ENCODE measurements at places on chromosomes 2 and 18. TPM values are rescaled to one million over a fixed set of nuclear protein-coding genes. Genes with fewer than 3 reads are reported as not detected.
A peak's percentile ranks its signal among the peaks of the same experiment; 100 is the strongest.

The CYP27A1 gene
- 0.18 TPM for total RNA-seq

The ANKRD53 gene
- total RNA-seq: 0.93 TPM

- no peak for DNase-seq
- peaks cover 3% of the 10 kb centered on the region for H3K27me3 ChIP-seq
- no peaks in the 10 kb centered on the region for H3K36me3 ChIP-seq
- H3K4me1 ChIP-seq: peaks cover 40% of the 10 kb centered on the region
- no peak overlapping the region for H3K27ac ChIP-seq
- no peak overlapping the region for H3K4me3 ChIP-seq
These were observed 98.1 kb upstream of the HS6ST1 start for GRCh38 chr2:128416806-128417205.

DNA sequence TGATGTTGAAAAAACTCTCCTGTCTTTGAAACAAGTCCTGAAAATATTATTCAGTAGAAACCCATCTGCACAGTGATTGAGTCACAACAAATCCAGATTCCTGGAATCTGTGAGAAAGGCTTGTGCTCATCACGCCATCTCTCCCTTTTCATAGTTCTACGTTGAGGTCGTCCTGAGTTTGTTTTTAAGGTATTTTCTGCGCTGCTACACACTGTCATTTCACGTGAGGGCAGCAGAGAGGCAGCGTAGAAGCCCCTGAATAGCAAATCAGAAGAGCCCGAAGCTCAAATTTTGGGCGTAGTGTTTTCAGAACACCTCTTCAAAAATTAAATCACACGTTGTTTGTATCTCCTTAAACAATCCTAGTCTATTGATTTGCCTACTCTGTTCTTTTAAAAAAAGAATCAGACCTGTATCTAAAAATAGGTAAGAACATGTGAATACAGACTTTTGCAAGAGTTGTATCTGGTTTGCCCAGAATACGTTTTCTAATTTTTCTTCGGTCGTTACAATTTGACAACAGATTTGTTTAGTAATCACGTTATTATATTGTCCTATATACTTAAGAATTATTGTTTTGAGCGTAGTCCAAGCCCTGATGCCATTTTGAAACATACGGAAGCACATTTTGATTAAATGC lies 61.6 kb upstream of the SLC38A11 start:
- no peaks in the 10 kb centered on the region for H3K4me1 ChIP-seq
- peak; percentile 50 for DNase-seq
- H3K27ac ChIP-seq: no peak overlapping the region
- peaks cover 4% of the 10 kb centered on the region for H3K27me3 ChIP-seq
- H3K36me3 ChIP-seq: no peaks in the 10 kb centered on the region

DNA sequence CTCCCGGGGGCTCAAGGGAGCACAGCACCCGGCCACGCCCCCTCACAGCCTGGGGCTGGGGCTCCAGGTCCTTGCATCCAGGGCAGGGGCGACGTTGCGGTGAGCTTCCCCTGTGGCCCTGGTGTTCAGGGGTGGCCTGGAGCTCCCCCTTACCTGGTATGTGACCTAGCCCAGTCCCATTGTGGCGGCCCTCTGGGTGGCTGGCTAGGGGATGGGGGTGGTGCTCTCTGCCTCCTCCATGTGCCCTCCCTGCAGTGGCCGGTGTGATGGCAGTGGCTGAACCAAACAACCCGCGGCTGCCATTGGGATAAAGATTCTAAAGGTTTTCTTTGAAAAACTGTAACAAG lies 288.3 kb downstream of the RDH14 start:
- no peak overlapping the region for H3K27ac ChIP-seq
- peaks cover 5% of the 10 kb centered on the region for H3K36me3 ChIP-seq
- H3K27me3 ChIP-seq: no peaks in the 10 kb centered on the region
- no peak overlapping the region for H3K4me3 ChIP-seq
- peaks cover 6% of the 10 kb centered on the region for H3K4me1 ChIP-seq
- DNase-seq: no peak
